ENCODE measurements at places on chromosomes 7 and 10. TPM values are rescaled to one million over a fixed set of nuclear protein-coding genes. Genes with fewer than 3 reads are reported as not detected.
A peak's percentile ranks its signal among the peaks of the same experiment; 100 is the strongest.

DNA sequence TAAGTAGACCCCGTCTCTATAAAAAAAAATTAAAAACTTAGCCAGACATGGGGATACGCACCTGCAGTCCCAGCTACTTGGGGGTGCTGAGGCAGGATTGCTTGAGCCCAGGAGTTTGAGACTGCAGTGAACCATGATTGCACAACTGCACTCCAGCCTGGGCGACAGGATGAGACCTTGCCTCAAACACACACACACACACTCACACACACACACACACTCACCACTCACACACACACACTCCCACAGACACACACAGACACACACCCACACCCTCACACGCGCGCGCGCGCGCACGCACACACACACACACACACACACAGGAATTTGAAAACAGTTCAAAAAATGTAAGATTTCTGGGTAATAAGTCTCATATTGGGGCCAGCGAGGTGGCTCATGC lies 8.7 kb upstream of the GRIFIN start:
- no peaks in the 10 kb centered on the region for H3K4me1 ChIP-seq
- DNase-seq = no peak
- no peak overlapping the region for H3K4me3 ChIP-seq
- H3K27me3 ChIP-seq = no peaks in the 10 kb centered on the region
- no peaks in the 10 kb centered on the region for H3K36me3 ChIP-seq

PALS2 gene
- 2.9 TPM for polyA plus RNA-seq

SPAM1 gene
- not detected for polyA plus RNA-seq

DNA sequence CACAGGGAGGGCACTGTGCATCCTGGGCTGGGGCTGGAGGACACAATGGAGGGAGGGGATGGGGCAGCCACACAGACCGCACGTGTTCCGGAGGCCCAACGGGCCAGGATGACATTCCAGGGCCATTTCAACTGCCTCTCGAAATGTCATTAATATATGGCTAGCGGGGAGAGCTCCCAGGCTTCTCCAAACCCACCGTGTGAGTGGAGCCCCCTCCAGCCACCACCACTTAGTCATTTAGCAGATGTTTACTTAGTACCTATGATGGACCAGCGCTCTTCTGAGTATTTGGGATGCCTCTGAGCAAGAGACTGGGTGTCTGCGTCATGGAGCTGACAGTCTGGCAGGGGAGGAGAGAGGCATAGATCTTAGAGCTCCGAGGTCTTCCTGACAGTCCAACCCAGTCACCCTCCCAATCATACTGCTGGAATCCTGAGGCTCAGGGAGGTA lies 107.3 kb downstream of the ZMIZ1 start:
- H3K27ac ChIP-seq = no peak overlapping the region
- no peaks in the 10 kb centered on the region for H3K27me3 ChIP-seq
- no peaks in the 10 kb centered on the region for H3K4me1 ChIP-seq
- H3K4me3 ChIP-seq = no peak overlapping the region
- DNase-seq = no peak
- H3K36me3 ChIP-seq = no peaks in the 10 kb centered on the region

DNA sequence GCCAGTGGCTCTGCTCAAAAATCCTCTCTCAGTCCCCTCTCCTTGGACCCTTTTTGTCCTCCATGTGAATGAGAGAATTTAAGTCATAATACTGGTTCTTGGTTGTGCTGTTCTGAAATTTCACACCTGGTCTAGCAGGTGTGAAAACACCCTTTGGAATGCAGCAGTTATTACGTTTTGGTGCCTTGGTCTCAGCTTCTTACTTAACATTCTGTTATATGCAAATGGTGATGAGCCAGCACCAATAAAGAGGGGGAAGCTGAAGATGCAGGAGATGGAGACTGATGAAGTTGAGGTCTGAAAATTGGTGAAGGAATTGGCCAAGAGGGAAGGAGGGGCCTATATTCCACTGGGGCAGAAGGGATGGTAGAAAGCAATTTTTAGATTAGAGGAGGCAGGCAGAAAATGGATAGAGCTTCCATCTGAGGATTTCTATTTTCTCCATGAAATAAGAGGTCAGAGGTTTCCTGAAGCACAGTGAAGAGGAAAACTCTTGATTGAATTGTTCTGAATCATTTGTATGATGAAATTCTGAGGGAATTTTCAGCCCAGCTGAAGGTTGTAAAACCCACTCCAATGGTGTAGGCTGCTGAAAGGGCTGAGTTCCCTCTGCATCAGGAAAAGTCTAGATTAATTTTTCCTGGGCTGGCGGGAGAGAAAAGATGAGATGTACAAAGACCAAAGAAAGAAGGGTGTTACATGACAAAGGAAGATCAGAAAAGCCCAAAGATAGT lies 94.0 kb upstream of the FAM180A start:
- H3K4me1 ChIP-seq = no peaks in the 10 kb centered on the region
- no peaks in the 10 kb centered on the region for H3K27me3 ChIP-seq
- no peaks in the 10 kb centered on the region for H3K36me3 ChIP-seq
- DNase-seq = no peak
- no peak overlapping the region for H3K27ac ChIP-seq
- H3K4me3 ChIP-seq = no peak overlapping the region

- no peaks in the 10 kb centered on the region for H3K4me1 ChIP-seq
- H3K27ac ChIP-seq = no peak overlapping the region
- no peaks in the 10 kb centered on the region for H3K36me3 ChIP-seq
- DNase-seq = no peak
Observed at GRCh38 chr7:42596737-42597136, 315.1 kb downstream of the C7orf25 start.

DNA sequence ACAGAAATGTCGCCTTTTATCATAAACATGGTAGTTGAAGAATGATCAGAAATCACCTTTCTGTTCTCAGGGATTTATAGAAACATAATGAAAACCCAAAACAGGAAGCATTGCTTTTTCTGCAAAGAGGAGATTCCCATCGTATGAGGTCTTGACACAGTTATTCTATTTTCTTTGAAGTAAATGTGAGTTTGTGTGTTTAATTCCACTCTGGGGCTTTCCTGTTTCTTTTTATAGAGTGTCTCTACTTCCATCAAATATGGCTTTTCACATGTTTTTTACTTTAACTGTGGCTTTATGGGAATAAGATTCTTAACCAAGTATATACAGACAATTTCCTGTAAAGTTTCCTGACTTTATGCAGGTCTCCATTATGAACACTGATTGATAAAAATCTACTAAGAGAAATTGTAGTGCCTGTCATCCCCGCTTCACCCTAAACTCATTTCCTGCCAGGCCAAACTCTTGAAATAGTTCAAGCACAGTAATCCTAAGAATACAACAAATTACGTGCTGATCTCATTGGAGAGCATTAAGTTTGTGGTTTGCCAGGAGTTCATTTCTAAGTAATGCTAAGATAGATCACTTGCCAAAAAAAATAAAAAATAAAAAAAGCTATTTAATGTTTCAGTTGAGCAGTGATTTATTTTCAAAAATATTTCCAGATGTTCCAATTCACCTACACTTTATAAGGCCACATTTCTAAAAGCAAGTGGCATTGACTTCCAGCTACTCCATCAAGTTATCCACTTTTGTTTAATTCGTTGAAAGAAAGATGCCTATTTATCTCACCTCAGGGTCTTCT lies 52.2 kb upstream of the SEC61G start:
- H3K4me3 ChIP-seq = no peak overlapping the region
- H3K27ac ChIP-seq = peak overlapping the region; percentile 74
- no peaks in the 10 kb centered on the region for H3K27me3 ChIP-seq
- H3K4me1 ChIP-seq = no peaks in the 10 kb centered on the region

Data from aorta (tissue), 5 donors.